ENCODE measurements at places on chromosomes 11 and 22.
A peak's percentile ranks its signal among the peaks of the same experiment; 100 is the strongest.

DNA sequence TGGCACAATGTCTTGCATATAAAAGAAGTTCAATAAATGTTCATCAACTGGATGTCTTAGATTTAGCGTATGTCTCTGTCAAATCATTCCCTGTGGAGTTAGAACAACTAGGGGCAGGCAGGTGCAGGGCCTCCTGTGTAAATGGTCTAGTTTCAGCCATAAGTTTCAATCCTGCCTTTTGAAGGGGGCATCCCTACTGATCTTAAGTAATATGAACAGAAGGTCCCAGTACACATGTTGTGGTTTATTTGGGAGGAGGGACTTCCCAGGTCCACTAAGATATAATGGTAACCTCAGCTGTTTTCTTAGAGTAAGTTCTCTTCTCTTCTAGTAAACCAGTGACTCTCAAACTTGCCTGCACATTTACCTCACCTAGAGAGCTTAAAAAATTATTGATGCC, 19.8 kb downstream of the TTC12 start:
- no peak for DNase-seq

GRCh38 chr11:133082453-133082781, 449.9 kb downstream of the OPCML start:
- no peak for DNase-seq

GRCh38 chr11:108871152-108871551, 206.3 kb downstream of the DDX10 start:
- DNase-seq, result peak; percentile 79

DNA sequence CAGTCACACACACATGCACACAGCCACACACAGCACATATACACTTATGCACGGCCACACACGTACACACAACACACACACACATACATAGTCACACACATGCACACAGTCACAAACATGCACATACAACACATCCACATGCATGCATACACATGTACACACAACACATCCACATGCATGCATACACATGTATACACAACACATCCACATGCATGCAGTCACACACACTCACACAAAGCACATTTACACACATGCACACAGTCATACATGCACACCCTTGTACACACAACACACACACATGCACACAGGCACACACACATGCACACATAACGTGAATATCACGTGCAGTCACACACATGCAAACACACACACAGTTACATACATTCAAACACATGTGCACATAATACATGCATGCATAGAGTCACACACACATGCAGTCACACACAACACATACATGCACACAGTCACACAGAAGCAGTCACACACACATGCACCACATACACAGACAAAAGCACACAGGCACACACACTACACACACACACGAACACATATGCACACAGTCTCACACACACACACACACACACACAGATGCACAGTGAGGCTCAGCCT, 18.8 kb downstream of the IFITM10 start:
- no peak for DNase-seq

- DNase-seq, result no peak
Observed at GRCh38 chr22:22369964-22370270, 125.3 kb downstream of the VPREB1 start.

- DNase-seq, result peak; percentile 82
Observed at GRCh38 chr22:27718186-27719035, 83.1 kb downstream of the MN1 start.

DNA sequence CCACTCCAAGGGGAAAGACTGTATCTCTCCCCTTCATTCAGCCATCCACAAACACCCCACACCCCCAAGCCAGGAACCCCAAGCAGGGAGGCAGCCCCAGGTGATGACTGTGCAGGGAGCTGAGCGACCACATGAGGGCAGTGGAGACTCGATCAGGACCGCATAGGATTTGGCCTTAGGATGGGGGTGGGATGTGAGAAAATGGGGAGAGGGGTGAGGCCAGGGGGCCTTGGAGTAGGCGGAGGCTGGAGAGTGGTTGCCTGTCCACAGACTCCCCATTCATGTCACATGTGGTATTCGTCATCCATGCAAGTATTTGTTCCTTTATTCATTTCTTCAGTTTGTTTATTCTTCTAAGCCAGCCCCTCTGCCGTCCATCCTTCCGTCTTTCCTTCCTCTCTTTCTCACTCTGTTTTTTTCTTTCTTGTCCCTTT, 2.7 kb upstream of the RHOD start:
- DNase-seq, result peak; percentile 27

GRCh38 chr22:36360871-36361383, 26.8 kb downstream of the MYH9 start:
- DNase-seq, result no peak

GRCh38 chr11:6895010-6895409, 2.7 kb upstream of the OR2D2 start:
- no peak for DNase-seq

- DNase-seq, result no peak
Observed at GRCh38 chr11:88345408-88345807, 7.9 kb upstream of the CTSC start.

DNA sequence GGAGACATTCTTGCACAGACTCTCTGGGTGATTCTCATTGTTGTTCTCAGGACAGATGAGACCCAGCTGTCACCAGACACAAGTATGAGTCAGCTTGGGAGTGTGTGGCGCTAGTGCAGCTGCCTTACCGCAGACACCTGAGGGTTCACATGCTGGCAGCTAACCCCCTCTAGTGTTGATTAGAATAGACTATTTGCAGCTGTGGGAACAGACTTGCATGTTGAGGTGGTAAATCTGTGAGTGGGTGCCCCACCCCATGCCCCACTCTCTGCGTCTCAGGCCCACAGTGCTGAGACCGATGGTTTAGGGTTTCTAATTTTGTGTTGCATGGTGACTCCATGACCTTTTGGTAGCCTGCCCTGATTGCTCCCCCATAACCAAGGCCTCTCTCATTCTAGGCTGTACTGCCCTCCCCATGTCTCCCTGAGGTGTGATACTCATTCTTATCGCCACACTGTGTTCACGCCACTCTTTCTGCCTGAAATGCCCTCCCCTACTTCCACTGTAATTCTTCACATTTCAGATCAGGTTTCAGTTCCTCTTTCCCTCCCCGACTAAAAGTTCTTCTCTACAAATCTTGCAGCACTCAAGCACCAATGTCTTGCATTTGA, 73.7 kb upstream of the KIRREL3 start:
- DNase-seq, result no peak

GRCh38 chr11:967995-968751, 42.5 kb downstream of the AP2A2 start:
- no peak for DNase-seq

- no peak for DNase-seq
Observed at GRCh38 chr22:27996981-27997380, 77.9 kb upstream of the PITPNB start.
